Globus pallidus (tissue), 1 donor: ENCODE measurements at places on chromosomes 11 and 22.

DNA sequence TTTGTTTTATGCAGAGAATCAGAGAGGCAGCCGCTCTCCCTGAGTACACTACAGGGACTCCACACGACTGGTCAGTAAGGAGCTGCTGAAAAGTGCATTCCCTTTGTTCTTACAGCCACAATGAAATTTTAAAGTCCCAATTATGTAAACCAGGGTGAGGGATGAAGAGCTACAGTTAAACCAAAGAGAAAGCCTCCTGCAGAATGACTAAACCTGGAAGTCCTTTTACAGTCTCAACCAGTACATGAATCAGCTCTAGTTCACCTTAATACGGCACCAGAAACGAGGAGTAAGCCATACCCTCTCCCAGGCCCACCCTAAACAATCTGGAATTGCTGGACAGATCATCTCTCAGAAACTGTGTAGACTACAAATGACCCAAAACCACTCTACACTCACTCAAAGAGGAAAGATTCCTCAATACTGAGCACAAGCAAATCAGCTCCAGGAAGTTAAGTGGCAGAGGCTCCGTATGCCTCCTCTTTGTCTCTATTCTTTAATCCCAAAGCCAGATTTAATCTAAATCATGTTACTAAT is 113.1 kb downstream of the RBFOX2 start:
- peak; percentile 24 for DNase-seq

DNA sequence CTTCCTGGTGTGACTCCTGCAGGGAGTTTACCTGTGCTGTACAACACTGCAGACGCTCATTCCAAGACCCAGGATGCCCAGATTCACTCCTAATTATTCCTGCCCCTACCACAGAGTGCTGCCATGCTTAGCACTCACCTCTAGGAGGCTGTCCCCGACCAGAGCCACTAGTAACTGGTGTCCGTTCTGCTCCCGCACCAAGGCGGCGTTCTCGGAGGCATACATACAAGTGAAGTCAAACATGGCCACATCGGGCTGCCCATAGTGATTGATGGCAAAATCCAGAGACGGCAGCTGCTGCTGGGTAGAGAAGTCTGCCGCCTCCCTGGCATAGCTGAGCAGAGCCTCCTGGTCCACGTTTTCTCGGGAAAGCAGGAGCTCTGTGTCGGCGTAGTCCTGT is 122.3 kb upstream of the BID start:
- DNase-seq = peak; percentile 73

DNA sequence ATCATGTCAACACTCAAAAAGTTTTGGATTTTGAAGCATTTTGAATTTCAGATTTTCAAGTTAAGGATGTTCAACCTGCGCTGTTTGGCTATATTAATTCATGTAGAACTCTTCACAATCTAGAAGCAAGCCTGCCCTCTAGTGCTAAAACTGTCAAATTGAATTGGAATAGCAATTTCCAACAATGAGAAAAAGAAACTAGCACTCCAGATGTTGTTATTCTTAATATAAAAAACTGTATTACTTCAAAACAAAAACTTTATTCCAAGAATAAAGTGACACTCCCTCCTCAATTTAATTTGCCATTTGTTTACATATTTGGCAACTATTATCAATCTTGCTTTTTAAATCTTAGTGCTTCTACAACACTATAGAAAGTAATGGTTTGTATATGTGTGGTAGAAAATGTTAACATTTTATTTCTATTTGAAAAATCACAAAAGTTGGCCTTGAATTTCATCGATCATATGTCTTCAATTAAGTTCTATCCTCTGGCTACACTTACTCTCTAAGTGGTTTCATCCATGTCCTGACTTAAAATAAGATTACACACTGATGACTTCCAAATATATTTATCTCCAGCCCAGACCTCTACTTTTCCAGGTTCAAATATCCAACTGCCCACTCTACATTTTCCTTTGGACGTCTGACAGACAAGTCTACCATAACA is 36.6 kb downstream of the DCUN1D5 start:
- DNase-seq = peak; percentile 22

DNA sequence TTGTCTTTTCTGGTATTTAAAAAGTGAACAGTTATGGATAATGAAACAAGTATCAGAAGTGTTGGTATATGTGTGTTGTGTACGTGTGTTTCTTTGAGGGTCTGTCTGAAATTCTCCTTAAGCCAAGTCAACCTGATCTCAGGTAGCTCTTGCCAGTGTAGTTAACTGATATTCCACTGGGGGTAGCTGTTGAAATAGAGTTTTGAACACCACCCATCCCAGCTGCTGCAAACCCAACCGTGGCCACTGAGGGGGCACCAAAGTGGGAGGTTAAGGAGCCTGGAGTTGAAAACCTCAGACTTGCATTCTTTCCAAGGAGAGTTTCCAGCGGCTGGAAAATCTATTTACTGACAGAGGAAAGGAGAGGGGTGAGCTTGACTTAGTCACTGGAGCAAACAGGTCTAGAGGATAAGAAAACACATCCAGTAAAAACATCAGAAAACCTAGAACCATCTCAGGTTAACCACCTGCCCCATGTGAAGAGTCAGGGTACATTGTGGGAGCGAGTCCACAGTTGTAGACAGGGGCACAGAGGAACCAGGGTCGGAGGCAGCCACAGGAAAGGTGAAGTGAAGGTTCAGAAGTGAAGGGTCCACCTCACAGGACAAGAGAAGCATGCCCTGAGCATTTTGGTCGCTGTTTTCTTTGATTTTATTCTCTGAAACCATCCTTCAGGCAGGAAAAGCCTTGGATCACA is 8.8 kb upstream of the CUL5 start:
- no peak for DNase-seq

DNA sequence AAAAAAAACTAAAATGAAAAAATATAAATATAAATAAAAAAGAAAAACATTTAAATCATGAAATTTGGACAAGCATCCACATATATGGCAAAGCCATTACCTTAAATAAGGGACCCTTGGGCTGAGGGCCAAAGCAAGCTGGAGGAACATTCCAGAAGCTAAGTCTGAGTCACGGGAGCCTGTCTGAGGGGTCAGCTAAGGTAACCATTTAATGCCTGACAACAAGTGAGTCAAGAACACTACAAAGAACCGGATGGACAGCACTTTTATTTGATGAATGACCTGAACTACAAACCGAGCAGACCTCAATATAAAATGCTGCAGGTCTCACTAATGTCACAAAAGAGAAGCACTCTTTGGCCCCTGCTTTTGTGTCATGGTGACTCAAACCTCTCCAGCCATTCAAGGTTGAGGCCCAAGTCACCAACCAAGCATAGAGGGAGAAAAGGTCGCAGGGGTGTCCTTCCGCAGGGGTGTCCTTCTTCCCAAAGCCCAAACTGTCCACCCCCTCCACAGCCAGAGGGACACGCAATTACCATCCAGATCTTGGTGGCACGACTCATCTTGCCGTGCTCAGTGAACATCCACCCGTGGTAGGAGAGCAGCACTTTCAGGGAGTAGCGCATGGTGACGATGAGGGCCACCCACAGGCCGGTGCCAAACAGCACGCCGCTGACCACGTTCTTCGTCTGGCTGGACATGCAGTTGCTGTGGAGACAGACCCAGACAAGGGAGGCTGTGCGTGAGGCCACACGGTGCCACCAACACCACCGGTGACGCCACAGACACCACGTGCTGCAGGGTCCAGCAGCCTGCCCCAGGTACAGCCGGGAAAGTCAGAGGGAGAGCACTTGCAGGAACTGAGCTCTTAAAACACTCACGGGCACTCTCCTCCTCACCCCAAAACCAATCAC is 34.5 kb downstream of the CPT1A start:
- DNase-seq = no peak

GRCh38 chr11:83124636-83125424 is 32.1 kb upstream of the PCF11 start:
- no peak for DNase-seq

GRCh38 chr11:90465553-90465952 is 242.7 kb upstream of the CHORDC1 start:
- no peak for DNase-seq

- DNase-seq = no peak
These were observed 28.7 kb downstream of the RPL3 start for GRCh38 chr22:39290724-39291161.

DNA sequence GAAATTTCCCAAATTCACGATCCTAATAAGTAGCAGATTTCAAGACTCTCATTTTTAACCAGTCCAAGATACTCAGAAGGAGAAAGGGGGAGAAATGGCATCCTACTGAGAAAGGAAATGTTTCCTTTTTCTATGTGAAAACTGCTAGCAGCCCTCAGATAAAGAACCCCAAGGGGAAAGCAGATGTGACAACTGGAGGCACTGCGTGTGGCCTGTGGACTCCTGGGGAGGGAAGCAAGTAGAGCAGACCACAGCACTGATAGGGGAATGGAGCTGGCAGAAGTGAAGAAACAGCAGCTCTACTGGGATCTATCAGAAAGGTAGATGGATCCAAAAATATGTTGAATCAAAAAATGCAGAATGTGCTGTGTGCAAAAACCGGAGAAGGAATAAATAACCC is 239.7 kb upstream of the API5 start:
- DNase-seq = no peak

GRCh38 chr11:116279511-116279910 is 493.3 kb downstream of the BUD13 start:
- DNase-seq = no peak

GRCh38 chr11:34514597-34514996 is 1.0 kb upstream of the ELF5 start:
- DNase-seq = no peak

GRCh38 chr11:85118151-85118550 is 509.0 kb downstream of the DLG2 start:
- no peak for DNase-seq

DNA sequence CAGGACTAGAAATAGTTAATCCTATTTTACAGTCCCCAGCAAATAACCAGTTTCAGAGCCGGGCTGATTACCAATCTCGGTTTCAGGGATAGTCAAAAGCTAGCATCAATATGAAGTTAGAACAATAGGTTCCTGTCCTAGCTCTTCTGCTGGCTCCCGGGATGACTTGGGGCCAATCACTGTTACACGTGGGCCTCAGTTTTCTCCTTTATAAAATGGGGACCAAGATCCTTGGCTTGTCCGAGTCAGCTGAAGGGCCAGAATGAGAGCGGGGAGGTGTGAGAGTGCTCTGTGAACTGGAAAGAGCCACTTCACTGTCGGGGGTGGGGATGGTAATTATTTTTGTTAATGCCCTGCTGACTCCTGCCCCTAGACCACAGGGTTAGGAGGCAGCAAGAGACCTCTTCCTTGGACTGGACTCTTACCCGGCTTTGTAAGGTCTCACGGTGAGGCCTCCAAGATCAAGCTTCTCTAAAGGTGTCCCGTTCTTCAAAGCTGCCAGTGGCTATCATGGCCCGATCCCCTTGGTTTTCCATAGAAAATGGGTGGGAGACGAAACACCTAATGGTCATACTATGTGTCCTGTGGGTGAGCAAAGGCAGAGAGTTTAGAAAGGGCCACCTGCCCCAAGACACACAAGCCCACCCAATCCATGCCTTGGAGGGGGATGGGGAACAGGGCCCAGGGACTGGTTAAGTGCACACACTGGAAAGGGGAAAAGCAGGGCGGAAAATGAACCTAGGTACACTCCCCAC is 1.4 kb downstream of the UCP2 start:
- no peak for DNase-seq

DNA sequence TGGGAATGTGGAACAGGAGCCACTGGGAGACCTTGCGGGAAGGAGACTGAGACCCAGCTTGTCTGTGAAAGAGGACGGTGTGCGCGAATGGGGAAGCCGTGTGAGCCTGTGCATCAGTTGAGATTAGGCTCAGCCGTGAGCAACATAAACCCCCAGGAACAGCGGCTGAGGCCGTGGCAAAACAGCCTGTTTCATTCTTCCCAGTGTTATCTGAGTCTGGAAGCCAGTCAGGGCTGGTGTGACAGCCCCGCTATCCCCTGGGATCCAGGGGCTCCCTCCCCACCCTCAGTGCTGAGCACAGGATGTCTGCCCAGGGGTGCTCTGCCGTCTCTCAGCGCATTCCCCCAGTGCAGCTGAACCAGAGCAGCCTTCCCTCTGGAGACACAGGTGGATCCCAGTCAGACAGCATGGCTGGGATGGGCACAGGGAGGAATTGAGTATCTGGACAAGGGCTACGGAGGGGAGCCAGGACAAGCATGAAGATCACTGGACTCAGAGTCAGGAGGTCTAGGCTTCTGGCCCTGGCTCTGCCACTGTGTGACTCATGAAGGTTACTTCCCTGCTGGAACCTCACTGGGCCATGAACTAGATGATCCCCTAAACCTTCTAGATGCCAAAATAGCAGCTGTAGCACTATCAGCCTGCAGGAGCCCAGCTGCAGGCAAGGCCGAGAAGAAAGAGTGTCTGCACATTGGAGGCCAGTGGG is 8.6 kb downstream of the OAF start:
- no peak for DNase-seq

DNA sequence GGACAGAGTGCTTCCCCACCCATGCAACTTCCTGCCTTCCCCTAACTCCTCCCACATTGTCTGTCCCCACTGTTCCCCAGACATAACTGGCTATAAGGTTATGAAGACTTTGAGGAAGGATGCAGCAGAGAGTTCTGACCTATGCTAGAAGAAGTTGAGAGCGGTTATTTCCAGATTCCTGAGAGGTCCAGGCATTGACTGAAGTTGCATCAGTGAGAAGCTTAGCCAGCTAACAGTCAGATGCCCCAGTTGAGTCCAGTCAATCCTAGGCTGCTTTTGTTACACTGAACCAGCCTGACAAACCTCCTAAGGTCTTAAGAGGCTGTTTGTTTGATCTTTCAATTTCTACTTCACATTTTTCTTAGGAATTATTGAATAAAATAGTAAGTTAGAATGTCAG is 937.9 kb upstream of the CCDC90B start:
- no peak for DNase-seq

DNA sequence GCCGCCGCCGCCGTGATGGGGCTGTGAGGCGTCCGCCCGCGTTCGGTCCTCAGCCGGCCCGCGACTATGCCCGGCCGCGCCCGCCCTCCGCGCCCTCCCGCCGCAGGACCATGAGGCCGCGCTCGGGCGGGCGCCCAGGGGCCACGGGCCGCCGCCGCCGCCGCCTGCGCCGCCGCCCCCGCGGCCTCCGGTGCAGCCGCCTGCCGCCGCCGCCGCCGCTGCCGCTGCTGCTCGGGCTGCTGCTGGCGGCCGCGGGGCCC is 215 bp downstream of the ZNRF3 start:
- DNase-seq = no peak

- no peak for DNase-seq
These were observed 156.5 kb downstream of the CEP164 start for GRCh38 chr11:117484156-117484555.

DNA sequence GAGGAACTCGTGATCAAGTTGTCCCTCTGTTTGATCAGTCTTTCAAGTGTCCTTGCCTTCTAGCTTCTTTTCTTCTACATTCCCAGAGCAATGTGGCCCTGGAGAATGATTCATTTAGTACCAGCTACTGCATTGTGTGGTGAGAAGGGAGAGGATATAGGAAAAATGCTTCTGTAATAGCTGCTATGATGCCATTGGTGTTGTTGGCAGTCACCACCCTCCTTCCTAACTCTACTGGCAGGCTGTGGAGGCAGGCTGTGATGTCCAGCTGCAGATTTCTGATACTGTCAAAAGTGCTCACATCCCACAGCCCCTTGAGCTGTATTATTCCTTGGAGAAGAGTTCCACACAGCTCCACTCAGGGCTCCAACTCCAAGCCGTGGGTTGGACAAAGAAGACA is 52.8 kb downstream of the ENDOD1 start:
- no peak for DNase-seq

- DNase-seq = no peak
These were observed 27.7 kb downstream of the OR6Q1 start for GRCh38 chr11:58058276-58059006.

- DNase-seq = no peak
These were observed 60.4 kb downstream of the BUD13 start for GRCh38 chr11:116712428-116712827.

GRCh38 chr22:33467620-33468095 is 409.5 kb upstream of the SYN3 start:
- no peak for DNase-seq

- no peak for DNase-seq
These were observed 5.1 kb upstream of the KLHL35 start for GRCh38 chr11:75437966-75438659.
